ENCODE measurements at places on chromosomes 7 and 10. TPM values are rescaled to one million over a fixed set of nuclear protein-coding genes. Genes with fewer than 3 reads are reported as not detected.

The RFC2 gene
- total RNA-seq: 64.9 TPM

The CCDC146 gene
- total RNA-seq: 1.4 TPM

DNA sequence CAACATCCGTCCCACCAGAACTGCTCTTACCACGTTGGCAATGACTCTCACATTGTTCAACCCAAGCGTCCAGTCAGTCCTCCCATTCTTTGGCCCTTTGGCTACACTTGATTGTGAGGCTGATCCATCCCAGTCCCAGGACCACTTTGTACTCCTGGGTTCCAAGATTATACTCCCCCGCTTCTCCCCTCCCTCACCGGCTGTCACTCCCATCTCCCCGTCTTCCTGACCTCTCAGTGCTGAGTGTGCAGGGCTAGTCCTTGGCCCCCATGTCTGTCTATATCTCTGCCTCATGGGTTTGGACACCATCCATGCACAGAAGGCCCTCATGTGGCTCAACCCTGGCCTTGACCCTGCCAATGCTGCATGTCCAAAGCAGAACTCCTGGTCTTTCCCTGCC lies 12.5 kb downstream of the ARHGAP22 start:
- DNase-seq: no peak

- DNase-seq: no peak
These were observed 10.3 kb downstream of the SEPHS1 start for GRCh38 chr10:13337827-13338196.

DNA sequence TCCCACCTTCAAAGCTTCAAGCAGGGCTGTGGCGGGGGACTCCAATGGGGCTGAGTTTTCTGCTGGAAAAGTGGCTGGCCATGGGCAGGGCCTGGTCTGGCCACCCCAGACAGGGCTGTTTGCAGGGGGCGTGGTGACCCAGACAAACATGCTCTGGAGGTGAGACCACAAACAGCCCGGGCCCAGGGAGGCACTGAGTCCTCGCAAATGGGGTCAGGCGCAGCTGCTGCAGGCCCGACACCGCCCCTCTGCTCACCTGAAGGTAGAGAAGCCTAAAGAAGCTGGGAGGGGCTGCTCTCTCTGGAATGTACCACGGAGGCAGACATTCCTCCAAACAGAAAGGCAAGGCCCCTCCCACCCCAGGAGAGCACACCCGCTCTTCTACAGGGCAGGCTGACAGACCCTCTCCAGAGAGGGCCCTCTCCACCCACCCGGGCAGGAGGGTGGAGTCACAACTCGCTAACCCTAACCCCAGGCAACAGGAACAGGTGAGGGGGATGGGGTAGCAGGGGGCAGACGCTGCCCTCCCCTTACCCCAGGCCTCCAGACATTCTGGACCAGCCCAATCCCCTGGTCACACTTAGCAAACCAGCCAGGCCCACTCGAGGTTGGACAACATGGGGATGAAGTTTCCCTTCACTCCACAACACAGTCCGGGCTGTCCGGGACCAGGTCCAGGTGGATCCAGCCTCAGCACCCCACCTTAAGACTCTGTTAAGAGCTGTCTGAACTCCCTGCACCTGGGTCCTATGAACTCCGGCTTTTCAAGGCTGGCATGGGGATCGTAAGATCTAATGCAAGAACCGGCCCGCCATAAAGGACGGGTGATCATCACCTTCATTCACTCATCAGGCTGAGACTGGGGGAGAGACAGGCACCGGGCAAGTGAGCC lies 32.3 kb downstream of the OAT start:
- peak; percentile 59 for DNase-seq

DNA sequence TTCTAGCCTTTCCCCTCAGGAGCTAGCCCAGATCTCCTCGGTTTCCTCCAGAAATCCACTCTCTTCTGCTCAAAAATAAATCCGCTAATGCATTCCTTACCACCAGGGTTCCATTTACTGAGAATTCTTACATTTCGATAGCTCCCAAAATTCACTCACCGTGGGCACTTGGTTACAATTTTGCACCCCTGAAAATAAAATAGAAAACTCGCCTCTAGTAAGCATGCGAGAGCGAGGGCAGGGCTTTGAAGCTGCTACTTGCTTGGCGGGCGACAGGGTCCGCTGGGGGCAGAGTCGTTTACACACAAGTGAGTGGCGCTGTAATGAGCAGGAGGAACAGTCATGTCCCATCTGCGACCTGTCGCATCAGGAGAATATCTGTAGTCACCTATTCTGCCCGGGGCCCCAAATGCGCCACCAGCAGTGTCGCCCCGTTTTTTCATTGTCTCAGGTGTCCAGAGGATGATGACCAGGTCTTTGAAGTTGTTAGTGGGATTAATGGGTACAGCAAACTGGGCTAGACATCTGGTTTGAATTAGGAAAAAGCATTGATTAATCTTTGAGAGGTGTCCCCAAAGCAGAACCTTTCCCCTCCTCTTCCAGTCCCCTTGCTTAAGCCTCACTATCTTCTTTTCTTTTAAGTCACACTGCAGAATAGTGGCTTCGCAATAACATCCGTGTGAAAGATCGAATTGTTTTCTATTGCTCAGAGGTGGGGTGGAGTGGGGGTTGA lies 1.2 kb upstream of the MEOX2 start:
- DNase-seq: no peak

- peak; percentile 93 for DNase-seq
These were observed 193.2 kb downstream of the MYOF start for GRCh38 chr10:93288679-93289634.

DNA sequence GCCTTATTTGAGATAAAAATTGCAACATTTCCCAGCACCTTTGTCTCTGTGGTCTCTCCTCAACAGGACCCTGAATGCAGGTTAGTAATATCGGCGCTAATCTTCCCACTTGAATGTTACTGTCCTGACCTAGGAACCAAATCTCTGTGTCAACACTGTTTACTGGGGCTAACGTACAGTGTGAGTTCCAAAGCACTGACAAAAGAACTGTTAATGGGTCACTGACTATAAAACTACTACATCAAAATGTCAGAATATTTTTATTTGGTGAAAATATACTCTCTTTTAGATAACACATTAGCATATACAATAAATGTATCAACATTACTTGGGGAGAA lies 33.3 kb downstream of the CACUL1 start:
- DNase-seq: no peak

GRCh38 chr7:2255145-2256139 lies 13.4 kb downstream of the NUDT1 start:
- no peak for DNase-seq

The STEAP1 gene
- 33.6 TPM for total RNA-seq

DNA sequence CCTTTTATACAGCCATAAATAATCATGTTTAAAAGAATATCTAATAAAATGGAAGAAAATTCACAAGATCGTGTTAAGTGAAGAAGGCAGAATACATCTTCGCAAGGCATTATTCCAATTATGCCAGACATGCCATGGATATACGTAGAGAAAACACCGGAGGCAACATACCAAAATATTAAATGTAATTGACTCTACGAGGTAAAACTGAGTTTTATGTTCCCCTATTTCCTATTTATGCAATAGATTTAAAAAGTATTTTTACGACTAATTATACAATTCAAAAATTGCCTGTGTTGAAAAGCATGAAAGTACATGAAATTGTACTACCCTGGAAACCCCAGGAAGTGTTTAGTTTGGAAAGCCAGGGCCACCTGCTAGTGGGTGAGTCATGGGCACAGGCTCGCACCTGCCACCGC lies 936 bp upstream of the REPIN1 start:
- no peak for DNase-seq

- DNase-seq: no peak
These were observed 3.1 kb downstream of the C10orf71 start for GRCh38 chr10:49302088-49302487.

GRCh38 chr10:79410315-79411094 lies 34.9 kb downstream of the ZCCHC24 start:
- DNase-seq: no peak

The EBLN1 gene
- total RNA-seq: not detected

GRCh38 chr10:44010873-44011602 lies 362.4 kb upstream of the ZNF32 start:
- no peak for DNase-seq

DNA sequence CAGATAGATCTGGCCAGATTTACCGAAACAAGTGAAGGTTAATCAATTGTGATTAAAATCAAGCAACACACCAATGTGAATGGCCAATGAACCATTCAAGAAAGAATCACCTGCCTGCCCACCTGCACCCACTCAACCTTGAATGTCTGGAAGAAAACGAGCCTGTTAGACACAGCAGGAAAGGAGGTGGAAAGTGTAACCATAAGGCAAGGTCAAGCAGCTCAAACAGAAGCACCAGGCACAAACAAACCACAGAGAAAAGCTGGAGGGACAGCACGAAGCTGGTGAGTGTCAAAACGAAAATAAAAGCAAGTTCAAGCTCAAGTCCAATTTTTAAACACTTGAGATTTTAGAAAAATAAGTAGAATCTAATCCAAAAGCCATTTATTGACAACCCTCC lies 64.9 kb downstream of the STEAP1B start:
- DNase-seq: no peak

GRCh38 chr10:24912215-24912614 lies 40.2 kb downstream of the PRTFDC1 start:
- DNase-seq: no peak

- DNase-seq: no peak
These were observed 569.7 kb downstream of the REEP3 start for GRCh38 chr10:64090865-64091264.

GRCh38 chr10:133458021-133458709 lies 4.4 kb downstream of the SCART1 start:
- no peak for DNase-seq

The FANK1 gene
- total RNA-seq: 0.73 TPM

DNA sequence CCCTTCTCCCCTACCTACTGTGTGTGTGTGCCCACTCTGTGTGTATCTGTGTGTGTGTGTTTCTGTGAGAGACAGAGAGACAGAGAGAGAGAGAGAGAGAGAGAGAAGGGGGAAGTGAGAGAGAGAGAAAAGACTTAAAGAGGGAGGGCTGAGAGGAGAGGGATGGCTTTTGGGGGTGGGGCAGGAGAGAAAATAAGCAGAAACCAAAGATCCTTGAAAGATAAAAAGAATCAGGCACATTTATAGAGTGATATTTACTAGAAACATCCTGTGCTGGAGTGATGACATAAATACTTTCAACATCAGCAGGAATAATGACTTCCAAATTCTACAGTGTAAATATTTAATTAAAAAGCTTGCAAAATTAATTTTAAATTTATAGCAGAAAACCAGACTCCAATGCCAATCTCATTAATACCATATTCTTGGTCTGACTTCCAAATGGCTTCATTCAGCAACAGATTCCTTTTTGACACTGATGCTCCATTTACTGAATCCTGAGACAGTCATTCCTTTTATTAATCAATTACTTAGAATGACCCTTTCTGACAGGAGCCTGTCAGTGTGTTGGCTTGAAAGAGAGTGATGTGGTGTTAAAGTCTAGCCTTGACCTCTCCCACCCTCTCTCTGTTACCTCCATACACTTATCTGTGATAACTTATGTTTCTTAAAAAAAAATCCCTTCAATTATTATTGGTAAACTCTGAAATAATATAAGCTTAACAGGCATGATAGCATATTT lies 41.7 kb upstream of the WNT2 start:
- no peak for DNase-seq

The PAPOLB gene
- not detected for total RNA-seq

GRCh38 chr10:78706726-78707540 lies 361.8 kb upstream of the ZMIZ1 start:
- no peak for DNase-seq

The RET gene
- not detected for total RNA-seq
